ENCODE measurements at places on chromosomes 1 and 21. TPM values are rescaled to one million over a fixed set of nuclear protein-coding genes. Genes with fewer than 3 reads are reported as not detected.

TMEM269 gene
- polyA plus RNA-seq: not detected

GREM2 gene
- 3.8 TPM for polyA plus RNA-seq

VHLL gene
- polyA plus RNA-seq: not detected

CHIA gene
- polyA plus RNA-seq: not detected

TCHH gene
- polyA plus RNA-seq: not detected

GJA4 gene
- polyA plus RNA-seq: not detected

F3 gene
- polyA plus RNA-seq: 9.9 TPM

ACBD3 gene
- 28.4 TPM for polyA plus RNA-seq

PDE4DIP gene
- 25.4 TPM for polyA plus RNA-seq

S100A10 gene
- 1,087 TPM for polyA plus RNA-seq

BNIPL gene
- polyA plus RNA-seq: not detected

MXRA8 gene
- 2.8 TPM for polyA plus RNA-seq
